ENCODE measurements at places on chromosomes 4 and X.

GRCh38 chr4:8316251-8316771 is 46.8 kb downstream of the HTRA3 start:
- no peak for DNase-seq

GRCh38 chr4:24930151-24930550 is 17.3 kb upstream of the CCDC149 start:
- no peak for DNase-seq

GRCh38 chr4:7626531-7626930 is 191.8 kb upstream of the PSAPL1 start:
- DNase-seq, result no peak

GRCh38 chrX:43592597-43592996 is 63.5 kb upstream of the MAOA start:
- DNase-seq, result no peak

DNA sequence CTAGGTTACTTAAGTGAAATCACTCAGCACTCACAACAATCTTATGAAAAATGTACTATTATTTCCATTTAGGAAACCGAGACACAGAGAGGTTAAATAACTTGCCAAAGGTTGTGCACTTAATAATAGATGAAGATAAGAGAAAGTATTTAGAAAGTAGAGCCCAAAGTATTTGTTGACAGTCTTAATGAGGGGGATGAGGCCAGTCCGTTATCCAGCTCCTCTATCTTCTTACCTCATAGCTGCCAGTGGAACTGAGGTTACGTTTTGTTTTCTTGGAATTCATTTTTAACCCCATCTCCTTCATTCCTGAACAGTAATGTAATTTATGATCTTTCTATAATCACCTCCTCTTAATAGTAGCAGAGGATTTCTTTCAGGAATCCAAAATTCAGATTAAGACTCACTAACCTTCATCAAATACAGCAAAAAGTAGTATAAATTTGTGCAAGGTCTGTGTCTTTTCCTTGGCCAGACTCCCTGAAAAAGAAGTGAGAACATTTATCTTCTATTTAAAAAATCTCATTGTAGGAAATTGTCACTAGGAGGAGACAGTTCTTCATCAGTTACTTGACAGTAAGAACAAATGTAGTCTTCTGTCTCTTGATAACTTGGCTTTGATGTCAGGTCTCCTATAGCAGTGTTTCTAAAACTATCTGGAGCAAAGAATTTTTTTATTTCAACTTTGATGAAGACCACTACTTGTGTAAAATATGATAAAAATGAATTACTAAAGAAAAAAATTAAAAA is 35.5 kb downstream of the F8 start:
- DNase-seq, result no peak

- no peak for DNase-seq
Observed at GRCh38 chrX:6599230-6599860, 64.4 kb upstream of the VCX3A start.

- DNase-seq, result no peak
Observed at GRCh38 chr4:180372691-180373090, 1870.5 kb upstream of the TENM3 start.

DNA sequence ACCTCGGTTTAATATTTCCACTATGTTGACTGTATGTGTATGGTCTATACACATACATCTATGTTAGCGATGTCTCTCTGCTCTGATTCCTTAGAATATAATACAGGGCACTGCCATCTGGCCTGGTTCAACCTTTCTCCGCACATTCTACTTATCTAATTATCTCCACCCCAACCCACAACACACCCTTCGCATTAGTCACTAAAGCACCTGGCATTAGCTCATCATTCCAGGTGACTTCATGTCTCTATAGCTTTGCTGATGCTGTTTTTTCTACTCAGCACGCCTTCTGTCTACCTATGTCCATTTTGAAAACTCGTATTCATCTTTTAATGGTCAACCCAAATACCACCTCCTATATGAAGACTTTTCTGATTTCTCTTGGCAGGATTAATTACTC is 425.2 kb upstream of the RASGEF1B start:
- no peak for DNase-seq

- no peak for DNase-seq
Observed at GRCh38 chr4:38563707-38564495, 100.1 kb upstream of the KLF3 start.

DNA sequence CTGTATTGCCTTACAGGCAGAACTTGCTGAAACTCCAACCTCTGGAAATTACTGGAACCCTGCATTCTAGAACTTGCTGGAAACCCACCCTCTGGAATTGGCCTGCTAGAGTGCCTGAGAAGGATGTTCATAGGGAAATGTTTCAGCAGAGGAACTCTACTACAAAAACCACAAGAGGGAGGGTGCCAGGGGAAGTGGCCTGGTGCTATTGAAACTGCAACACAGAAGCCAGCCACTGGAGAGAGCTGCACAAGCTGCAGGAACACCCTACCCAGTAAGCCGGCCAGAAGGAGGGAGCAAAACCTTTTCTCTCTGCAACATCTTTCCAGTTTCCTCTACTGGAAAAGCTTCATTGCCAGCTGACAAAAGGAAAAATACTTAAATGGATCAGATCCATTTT is 2.5 kb upstream of the BRWD3 start:
- no peak for DNase-seq

DNA sequence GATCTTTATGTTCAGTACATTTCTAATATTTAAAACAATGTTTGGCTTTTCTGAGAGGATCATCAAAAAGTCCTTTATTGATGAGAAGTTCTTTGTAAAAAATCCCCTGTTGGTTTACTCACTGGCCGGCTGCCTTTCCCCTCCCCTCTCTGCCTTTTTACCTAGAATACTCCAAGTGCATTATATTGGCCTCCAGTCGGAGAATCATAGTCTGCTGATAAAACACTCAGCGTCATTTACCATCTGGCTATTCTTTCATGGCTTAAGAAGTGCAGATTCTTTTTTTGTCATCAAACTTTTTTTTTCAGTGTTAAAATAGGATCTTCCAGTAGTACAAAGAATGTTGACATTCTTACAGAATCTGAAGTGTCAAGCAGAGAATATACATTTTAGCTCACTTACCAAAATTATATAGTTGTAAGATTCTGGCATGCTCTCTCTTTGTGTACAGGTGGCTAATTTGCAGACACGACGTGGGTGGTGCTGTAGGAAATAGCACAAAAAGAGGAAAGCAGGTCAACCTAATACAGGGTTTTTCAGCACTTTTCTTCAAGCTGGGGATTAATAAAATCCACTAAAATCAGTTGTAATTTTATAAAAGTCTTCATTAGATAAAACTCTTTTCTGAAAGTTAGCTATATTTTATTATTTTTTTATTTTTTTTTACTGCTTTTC is 731.8 kb downstream of the KCTD8 start:
- peak; percentile 51 for DNase-seq

GRCh38 chr4:6198278-6198677 is 2.1 kb downstream of the JAKMIP1 start:
- DNase-seq, result no peak

DNA sequence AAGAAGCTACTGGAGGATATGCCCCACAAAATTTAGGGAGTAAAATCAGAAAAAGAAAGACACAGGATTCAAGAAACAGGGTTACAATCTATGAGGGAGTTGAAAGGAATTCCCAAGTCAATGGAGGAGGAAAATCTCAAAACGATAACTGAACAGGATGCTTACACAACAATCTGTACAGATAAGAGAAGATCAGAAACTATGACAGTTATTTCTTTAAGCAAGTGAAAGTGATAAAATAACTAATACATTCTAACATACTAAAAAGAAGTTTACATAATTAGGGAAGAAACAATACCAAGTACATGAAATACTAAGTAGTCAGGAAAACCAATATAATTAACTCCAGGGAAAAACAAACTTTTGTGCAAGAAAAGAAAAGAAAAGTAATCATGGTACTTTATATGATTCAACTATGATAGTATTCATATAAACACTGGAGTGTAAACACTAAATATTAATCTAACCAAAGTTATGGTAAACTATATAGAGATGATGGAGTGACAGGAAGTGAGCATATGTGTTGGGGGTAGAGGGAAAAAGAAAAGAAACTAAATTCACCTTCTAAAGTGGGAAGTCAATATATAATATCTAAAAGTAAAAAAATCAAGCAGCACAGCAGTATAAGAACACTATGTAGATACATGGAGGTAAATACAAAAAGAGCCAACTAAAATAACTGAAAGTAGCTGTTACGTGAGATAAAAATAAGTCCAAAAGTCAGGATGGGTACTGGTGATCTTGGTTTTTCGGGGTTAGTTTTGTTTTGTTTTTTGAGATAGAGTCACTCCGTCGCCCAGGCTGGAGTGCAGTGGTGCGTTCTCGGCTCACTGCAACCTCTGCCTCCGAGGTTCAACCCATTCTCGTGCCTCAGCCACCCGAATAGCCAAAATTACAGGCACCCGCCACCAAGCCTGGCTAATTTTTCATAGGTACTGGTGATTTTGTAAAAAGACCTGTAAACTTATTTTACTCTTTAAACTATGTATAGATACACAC is 99.3 kb downstream of the TEX11 start:
- no peak for DNase-seq

- DNase-seq, result no peak
Observed at GRCh38 chr4:2057382-2058065, 1.6 kb upstream of the NAT8L start.

DNA sequence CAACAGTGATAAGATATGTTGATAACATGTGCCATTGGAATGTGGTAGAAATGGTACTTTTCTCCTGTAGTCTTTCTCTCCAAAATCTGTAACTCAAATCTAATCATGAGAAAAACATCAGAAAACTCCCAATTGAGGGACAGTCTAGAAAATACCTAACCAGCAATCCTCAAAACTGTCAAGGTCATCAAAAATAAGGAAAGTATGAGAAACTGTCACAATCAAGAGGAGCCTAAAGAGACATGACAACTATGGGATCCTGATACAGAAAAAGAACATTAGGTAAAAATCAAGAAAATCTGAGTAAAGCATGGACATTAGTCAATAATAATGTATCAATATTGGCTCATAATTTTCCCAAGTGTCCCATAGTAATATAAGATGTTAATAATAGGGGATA is 124.5 kb upstream of the PPP1R2C start:
- no peak for DNase-seq

- DNase-seq, result no peak
Observed at GRCh38 chr4:47650584-47651130, 165.6 kb downstream of the ATP10D start.

DNA sequence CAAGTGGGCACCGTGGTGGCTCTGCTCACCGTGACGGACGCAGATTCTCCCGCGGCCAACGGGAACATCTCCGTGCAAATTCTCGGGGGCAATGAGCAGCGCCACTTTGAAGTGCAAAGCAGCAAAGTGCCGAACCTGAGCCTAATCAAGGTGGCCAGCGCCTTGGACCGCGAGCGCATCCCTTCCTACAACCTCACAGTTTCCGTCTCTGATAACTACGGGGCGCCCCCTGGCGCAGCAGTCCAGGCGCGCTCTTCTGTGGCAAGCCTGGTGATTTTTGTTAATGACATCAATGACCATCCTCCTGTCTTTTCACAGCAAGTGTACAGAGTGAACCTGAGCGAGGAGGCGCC is 2.7 kb downstream of the FAT4 start:
- no peak for DNase-seq

DNA sequence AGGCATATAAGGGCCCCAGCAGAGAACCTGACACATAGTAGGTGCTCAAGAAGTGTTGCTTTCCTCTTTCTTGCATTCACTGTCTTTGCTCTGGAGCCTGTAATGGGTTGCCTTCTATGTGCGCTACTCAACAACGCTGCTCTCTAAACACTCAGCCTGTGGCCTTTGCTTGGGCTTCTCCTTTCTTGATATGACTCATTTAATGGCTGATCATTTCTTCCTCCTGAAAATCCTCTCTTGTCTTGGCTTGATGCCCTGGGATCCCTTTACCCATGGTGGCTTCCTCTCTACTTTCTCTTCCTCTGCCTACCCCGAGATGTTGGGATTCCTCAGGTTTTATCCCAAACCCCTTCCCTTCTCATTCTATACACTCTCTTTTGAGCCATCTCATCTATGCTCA is 19.9 kb upstream of the PJA1 start:
- DNase-seq, result no peak

DNA sequence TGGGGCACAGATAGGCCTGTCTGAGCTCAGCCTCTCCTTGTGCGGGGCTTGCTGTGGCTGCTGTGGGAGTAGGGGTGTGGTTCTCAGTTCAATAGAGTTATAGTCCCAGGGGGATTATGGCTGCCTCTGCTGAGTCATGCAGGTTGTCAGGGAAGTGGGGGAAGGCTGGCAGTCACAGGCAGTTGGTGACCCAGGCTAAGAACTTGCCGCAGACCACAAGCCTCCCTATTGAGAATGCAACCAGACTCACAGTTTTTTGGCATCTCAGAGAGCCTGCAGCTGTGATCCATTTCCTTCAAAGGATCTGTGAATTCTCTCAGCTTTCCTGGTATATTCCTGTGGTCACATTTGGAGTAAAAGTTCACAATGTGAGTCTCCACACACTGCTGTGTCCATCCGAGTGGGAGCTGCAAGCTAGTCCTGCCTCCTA is 364.9 kb downstream of the ZNF674 start:
- no peak for DNase-seq

DNA sequence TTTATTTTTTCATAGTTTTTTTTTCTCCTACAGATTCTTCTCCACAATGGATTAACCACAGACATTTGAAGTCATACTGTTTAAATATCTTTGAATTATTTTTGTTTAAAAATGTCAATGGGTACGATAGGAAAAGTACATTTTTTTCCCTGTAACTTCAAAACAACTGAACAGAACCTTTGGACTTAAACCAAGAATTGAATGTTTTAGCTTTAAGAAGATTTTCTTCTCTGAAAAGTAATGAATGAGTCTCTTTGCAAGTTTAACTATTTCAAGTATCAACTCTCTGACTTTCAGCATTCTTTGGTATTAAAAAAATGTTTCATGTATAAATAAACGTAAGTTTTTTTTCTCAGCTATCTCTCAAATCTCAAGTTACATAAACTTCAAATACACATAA is 364.3 kb downstream of the FBXO8 start:
- DNase-seq, result no peak

DNA sequence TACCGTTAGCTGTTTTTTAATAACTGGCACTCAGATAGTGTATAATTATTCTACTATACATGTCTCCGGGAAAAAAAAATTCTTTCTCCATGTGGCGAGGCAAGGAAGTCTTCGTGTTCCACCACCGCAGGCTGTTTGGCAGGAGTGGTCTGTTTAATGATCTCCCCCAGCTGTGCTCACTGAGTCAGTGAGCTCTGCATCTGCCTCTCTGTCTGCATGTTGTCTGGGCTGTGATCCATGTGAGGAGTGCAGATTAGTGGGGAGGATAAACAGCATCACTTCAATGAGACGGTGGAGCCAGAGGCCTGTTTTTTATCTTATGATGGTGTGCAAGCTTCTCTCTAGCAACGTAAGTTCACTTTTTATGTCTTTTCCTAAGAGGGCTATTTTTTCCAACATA is 69.8 kb downstream of the RPS3A start:
- no peak for DNase-seq

GRCh38 chr4:87011340-87012034 is 76.7 kb downstream of the AFF1 start:
- no peak for DNase-seq

GRCh38 chr4:150289881-150290280 is 211.6 kb downstream of the DCLK2 start:
- DNase-seq, result no peak

All from cerebellar nuclear complex (tissue), 1 donor.